Prostate gland (tissue), 2 donors: ENCODE measurements at places on chromosomes 6 and 20.

GRCh38 chr20:62342910-62343309, 24.2 kb downstream of the LAMA5 start:
- no peaks in the 10 kb centered on the region for H3K27me3 ChIP-seq
- no peak overlapping the region for H3K4me3 ChIP-seq
- DNase-seq, result no peak
- H3K27ac ChIP-seq, result no peak overlapping the region

DNA sequence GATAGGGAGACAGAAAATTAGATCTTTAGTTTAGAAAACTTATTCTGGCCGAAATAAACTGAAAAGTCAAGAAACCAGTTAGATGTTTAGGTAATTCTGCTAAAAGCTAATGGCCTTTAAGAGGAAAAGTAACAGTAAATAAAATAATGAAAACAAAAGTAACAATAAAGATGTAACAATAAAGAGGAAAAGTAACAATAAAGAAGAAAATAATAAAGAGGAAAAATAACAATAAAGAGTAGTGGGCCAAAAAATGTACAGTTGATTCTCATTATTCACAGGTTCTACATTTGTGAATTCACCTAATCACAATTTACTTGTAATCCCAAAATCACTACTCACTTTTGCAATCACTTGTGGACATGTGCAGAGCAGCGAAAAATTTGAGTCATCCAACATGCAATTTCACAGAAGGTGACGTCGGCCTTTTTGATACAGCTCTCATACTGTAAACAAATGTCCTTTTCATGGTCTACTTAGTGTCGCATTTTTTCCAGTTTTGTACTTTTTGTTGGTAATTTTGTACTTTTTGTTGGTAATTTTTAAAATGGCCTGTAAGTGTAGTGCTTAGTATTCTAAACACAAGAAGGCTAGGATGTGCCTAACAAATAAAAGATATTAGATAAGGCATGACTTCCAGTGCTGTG, 24.0 kb downstream of the HBS1L start:
- no peaks in the 10 kb centered on the region for H3K36me3 ChIP-seq
- no peaks in the 10 kb centered on the region for H3K4me1 ChIP-seq
- no peak overlapping the region for H3K27ac ChIP-seq
- no peaks in the 10 kb centered on the region for H3K27me3 ChIP-seq
- H3K4me3 ChIP-seq, result no peak overlapping the region
- no peak for DNase-seq

GRCh38 chr6:17361013-17361412, 32.4 kb upstream of the CAP2 start:
- no peaks in the 10 kb centered on the region for H3K27me3 ChIP-seq
- H3K27ac ChIP-seq, result no peak overlapping the region
- H3K36me3 ChIP-seq, result no peaks in the 10 kb centered on the region
- H3K4me1 ChIP-seq, result no peaks in the 10 kb centered on the region
- H3K4me3 ChIP-seq, result no peak overlapping the region
- no peak for DNase-seq

DNA sequence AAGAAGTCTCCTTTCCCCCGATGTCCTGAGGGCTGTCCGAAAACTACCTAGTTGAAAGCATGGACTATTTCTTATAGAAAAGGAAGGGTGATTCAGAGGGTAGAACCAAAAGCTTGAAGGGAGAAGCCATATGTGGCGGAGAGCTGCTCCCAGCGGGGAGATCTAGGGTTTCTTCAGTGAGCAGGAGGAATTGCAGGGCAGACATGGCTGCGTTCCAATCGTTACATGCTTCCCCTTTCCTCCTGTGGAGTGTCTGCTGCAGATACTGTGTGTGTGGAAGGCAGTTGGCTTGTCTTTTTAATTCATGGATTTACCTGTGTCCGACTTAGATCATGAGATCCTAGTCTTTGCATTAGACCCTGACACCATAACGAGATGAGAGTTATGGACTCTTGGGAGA, 799.5 kb downstream of the QKI start:
- H3K36me3 ChIP-seq, result no peaks in the 10 kb centered on the region
- H3K4me1 ChIP-seq, result no peaks in the 10 kb centered on the region
- no peak overlapping the region for H3K27ac ChIP-seq
- no peak overlapping the region for H3K4me3 ChIP-seq
- DNase-seq, result no peak

DNA sequence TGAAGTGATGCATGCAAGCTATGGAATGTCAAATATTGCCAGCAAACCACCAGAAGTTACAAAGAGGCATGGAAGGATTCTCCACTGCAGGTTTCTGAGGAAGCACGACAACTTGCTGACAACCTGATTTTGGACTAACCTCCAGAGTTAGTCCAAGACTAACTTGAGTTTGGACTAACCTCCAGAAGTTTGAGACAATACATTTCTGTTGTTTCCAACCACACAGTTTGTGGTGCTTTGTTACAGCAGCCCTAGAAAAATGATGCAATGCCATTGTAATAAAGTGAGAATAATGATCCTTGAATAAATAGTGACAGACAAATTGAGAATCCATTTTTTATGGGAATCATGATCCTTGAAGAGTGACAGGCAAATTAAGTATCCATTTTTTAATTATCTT, 169.9 kb upstream of the HDDC2 start:
- H3K4me3 ChIP-seq, result no peak overlapping the region
- no peak overlapping the region for H3K27ac ChIP-seq
- no peaks in the 10 kb centered on the region for H3K27me3 ChIP-seq

DNA sequence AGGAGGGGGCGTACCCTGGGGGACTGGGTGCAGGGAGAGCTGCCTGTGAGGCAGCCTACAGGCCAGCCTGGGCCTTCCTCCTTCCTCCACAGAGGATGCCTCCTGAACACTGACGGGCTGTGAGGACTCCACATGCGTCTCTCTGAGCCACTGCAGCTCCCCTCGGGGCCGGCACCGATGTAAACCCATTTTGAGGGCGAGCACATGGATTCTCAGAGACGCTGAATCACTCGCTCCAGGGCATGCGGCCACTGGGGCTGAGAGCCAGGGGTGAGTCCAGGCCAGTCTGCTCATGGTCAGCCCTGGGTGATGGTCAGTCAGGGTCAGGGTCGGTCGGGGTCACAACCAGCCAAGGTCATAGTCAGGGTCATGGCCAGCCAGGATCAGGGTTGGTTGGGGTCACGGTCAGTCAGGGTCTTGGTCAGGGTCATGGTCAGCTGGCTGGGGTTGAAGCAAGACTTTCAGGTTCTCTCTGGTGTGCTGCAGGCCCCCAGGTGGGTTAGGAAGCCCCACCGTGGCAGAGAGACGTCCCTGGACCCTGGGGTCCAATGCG, 14.7 kb upstream of the RBBP8NL start:
- no peaks in the 10 kb centered on the region for H3K4me1 ChIP-seq
- no peaks in the 10 kb centered on the region for H3K36me3 ChIP-seq
- no peak overlapping the region for H3K4me3 ChIP-seq

- H3K36me3 ChIP-seq, result no peaks in the 10 kb centered on the region
- no peaks in the 10 kb centered on the region for H3K4me1 ChIP-seq
Observed at GRCh38 chr6:107488174-107488874, 1.6 kb upstream of the SOBP start.
